ENCODE measurements at places on chromosomes 4 and X.
A peak's percentile ranks its signal among the peaks of the same experiment; 100 is the strongest.

DNA sequence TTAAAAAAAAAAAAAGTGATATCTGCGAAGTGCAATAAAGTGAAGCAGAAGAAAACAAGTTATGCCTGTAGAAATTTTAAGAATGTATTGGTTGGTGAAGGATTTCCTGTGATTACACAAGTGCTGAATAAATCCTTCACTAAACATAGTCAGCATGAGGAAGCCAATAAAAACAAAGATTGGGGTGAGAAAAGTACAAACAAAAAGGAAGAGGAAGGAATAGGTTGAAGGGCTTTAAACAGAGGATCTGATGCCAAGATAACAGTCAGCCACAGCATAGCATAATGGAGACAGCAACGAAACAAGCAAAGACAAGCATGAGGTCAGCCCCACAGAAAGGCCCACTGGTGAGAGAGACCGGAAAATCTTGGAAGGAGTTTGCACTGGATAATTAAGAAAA is 372.2 kb downstream of the ADAM29 start:
- no peak for DNase-seq

- DNase-seq: no peak
Measured at GRCh38 chr4:81418572-81418971, 53.1 kb downstream of the RASGEF1B start.

DNA sequence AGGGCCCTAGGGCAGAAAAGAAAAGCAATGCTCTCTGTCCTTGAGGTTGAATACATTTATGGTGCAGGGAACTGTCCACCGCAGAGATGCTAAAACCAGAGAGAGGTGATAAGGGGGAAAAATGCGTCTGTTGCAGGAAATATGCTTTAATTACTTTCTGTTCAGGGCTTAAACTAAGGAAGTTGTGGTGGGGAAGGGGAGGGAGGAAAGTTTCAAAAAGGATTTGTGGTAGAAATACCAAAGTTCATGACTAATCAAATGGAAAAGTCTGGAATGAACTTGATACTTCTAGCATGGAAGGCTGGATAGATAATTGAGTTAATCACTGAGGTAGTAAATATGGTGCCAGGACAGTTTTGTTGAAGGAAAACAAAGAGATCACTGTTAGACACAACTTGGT is 99.0 kb downstream of the ASB9 start:
- DNase-seq: no peak

DNA sequence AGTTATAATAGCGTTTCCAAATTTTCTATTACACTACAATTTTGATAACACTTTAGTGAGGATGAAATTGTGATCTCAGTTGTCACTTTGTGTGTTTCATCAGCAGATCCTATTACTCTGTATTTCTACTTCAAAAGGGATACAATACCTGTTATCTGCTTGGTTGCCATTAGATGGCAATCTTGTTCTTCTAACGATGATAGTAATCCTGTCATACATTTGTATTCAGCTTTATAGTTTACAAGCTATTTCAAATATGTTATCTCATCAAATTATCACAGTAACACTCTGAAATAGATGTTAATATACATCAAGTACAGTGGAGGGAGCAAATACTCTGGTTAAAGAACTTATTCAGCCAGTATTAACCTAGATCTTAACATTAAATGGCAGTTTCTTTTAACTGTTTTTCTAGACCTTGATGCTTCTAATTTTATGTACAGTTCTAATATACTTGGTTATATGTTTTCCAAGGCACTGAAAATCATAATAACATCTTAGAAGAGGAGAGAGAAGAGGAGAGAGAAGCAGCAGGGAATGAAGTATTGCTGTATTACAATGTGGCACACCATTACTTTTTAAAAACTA is 292.0 kb downstream of the CCSER1 start:
- no peak for DNase-seq

- no peak for DNase-seq
Measured at GRCh38 chrX:123424546-123424945, 240.5 kb downstream of the GRIA3 start.

GRCh38 chr4:116926631-116927295 is 158.6 kb downstream of the TRAM1L1 start:
- no peak for DNase-seq

- DNase-seq: no peak
Measured at GRCh38 chrX:13829983-13830382, 13.1 kb upstream of the GPM6B start.

GRCh38 chr4:87327136-87327535 is 4.5 kb upstream of the HSD17B13 start:
- no peak for DNase-seq

DNA sequence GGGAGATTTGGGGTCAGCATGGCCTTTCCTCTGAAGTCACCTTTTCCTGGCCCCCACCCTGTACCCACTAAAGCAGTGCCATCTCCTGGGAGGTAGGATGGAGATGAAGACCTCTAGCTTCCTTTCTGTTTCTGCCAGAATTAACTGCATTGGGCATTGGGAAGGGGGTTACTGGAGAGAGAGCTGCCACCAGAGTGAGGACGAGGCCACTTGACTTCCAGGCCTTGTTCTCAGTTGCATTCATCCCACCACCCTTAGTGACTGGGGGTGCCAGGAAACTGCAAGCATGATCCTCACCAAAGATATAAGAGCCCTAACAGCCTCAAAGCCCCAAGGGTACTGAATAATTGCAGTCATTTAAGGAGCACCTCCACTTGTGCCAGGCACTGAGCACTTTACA is 15.8 kb downstream of the SASH3 start:
- no peak for DNase-seq

GRCh38 chr4:155173371-155173770 is 35.1 kb upstream of the NPY2R start:
- no peak for DNase-seq

GRCh38 chrX:41739871-41740270 is 15.9 kb downstream of the GPR82 start:
- no peak for DNase-seq

DNA sequence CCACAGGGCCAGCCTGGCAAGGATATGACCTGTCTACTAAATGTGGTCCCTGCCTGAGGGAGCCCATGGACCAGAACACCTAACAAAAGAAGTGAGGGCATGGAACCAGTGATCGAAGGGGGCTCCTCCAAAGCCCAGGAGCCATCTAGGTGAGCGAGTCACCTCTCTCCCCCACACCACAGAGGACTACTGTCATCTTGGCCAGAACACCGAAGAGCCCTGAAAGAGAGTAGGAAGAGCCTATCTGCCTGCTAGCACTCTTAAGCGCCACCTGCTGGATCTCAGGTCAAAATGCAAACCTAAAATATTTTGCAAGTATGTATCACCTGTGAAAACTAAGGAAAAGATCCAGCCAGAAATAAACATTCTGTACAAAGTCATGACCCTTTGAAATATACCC is 137.9 kb upstream of the ZXDB start:
- DNase-seq: no peak

GRCh38 chr4:28508636-28509035 is 1648.0 kb downstream of the STIM2 start:
- DNase-seq: no peak

DNA sequence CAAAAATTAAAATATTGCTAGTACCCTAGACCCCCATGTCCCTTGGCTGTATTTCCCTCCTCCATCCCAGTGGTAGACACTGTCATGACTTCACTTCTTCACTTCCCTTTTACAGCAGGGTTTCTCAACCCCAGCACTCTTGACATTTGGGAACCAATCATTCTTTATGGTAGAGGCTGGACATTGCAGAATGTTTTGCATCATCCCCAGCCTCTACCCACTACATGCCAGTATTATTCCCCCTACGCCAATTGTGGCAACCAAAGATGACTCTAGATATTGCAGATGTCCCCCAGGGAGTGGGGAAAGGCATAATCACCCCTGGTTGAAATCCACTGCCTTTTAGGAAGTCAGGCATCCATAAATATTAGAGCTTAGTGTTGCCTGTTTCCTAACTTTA is 138.6 kb downstream of the AMELX start:
- no peak for DNase-seq

DNA sequence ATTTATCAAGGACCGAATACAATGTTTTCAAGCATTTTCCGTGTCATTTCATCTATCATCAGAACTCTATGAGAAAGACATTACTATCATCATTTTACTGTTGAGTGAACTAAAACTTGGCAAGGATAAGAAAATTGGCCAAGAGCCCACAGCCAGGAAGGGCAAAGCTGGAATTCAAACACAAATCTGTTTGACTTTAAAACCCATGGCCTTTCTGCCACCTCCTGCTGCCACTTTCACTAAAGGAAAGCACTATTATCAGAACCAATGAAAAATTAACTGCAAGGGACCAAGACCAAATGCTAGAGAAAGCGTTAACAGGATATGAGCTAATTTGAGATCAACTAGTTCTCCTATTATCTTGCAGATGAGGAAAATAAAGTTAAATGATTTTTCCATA is 2759.2 kb downstream of the ARAP2 start:
- no peak for DNase-seq

DNA sequence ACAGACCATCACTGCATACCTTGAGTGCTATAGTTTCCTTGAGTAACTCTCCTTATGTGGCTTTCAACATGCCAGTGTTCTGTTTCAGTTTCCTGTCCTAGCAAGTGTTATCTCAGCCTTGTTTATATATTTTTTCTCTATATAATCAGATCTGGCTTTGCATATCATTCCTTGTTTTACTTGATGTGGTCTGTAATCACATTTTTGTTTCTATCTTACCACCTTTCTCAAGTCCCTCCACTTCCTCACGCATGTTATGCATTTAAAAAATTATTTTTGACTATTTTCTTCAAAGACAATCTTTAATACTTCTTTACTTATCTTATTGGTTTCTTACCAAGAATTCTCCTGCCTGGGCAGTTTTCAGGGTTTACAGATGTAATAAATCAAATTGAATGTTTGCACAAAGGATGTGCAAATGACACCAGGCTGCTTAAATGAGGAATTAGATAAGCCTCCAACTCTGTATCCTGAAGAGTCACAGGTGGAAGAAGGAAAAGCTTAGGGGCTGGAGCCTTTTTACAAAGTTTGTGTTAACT is 351.2 kb downstream of the BMPR1B start:
- DNase-seq: no peak

GRCh38 chr4:77496457-77496856 is 109.2 kb upstream of the CXCL13 start:
- no peak for DNase-seq

DNA sequence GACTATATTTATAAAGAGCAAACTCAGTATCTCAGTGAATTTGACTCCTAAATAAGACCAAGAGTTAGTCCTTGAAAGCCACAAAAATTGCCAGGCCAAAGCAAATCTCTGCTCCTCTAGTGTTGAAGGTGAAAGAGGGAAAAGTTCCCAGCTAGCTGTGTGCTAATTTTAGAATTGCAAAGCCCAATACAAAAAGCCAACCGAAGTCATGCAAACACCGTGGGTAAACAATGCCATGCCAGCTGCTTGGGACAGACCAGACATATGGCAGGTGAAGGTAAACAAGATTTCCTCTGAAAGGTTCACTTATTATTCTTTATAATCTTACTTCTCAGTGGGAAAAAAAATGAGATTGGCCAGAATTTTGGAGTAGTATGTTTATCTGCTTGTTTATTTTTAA is 80.5 kb upstream of the LNX1 start:
- no peak for DNase-seq

DNA sequence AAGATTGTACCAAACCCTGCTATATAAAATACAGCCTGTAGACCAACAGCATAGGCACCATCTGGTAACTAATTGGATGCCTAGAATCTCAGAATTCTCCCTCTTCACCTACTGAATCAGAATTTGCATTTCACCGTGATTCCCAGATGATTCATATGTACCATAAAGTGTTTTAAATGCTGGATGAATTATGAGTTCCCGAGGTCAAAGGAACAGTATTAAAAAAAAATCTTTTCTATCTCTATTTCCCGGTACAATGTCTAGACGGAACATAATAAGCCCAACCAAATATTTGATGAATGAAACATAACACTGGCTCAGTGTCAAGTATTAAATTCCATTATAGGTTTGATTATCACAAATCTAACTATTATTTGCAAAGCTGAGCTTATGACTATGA is 280.0 kb downstream of the ANKRD50 start:
- no peak for DNase-seq

GRCh38 chr4:103197765-103198110 is 405 bp downstream of the CENPE start:
- no peak for DNase-seq

DNA sequence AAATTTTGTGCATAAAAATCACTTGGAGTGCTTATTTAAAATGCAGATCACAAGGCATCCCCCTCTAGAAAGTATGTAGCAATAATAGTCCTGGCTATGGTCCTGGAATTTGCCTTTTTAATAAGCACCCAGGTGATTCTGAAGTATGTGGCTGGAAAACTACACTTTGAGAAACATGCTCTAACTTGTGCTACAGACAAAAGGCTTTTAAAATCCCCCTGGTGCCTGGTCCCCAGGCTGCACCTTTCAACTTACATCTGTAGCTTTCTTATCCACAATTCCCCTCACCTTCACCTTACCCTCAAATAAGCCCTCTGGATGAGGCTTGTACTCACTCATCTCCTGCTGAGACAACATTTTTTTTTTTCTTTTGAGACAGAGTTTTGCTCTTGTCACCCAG is 21.1 kb downstream of the ART3 start:
- no peak for DNase-seq

- DNase-seq: no peak
Measured at GRCh38 chr4:150192986-150193385, 114.7 kb downstream of the DCLK2 start.

- no peak for DNase-seq
Measured at GRCh38 chrX:110315551-110315950, 2.3 kb downstream of the AMMECR1 start.

DNA sequence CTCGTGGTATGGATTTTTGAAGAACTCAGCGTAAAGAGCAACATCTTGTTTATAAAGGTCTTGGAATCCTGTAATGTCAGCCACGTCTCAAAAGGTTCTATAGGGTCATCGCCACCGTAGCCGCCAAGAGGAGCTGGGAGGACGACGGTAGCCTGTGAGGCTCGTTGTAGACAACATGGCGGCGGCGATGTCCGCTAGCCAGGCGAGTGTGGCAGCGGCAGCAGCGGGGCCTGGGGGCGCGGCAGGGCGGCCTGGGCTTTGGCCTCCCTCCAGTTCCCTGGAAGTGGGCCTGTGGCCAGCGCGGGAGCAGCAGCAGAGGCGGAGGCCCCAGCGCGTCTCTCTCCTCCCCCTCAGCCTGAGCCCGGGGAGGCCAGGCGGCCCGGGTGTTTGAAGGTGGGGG is 143.5 kb upstream of the PBDC1 start:
- no peak for DNase-seq

- DNase-seq: peak; percentile 26
Measured at GRCh38 chr4:7987148-7987989, 47.7 kb upstream of the AFAP1 start.

GRCh38 chr4:165794834-165795233 is 78.2 kb upstream of the TLL1 start:
- DNase-seq: no peak

- DNase-seq: no peak
Measured at GRCh38 chr4:91916219-91916618, 387.5 kb upstream of the GRID2 start.

Data from stimulated activated CD8-positive, alpha-beta memory T cell treated with anti-CD3 and anti-CD28 coated beads, Interleukin-7, amount 100 ng/mL, for 1 hour (primary cell).